ENCODE measurements at places on chromosomes 16 and 17.

DNA sequence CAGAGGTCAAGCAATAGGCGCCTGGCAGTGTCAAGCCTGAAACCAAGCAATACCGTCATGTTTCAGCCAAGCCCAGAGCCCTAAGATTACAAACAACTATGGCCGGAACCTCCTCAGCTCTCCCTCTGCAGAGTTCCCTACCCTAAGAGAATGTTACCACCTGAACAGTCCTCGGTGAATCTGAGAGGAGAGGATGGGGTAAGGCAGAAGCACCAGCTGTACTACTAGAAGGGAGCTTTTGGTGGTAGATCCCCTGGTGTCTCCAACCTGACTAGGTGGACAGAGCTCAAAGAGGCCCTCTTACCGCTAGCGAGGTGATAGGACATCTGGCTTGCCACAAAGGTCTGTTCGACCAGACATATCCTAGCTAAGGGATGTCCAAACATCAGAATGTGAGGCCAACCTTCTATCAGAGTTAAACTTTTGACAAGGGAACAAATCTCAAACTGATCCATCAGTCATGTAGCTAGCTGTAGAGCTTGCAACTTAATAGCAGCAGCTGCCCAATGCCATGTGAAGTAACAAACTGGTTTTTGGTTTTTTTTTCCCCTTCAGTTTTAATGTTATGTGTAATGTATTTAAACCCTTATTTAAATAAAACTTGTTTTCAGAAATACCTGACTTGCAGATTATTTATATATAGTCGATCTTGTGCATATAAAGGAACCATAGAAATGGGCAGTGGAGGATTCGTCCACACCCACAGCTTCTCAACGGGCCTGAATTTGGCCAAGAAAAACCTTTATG, 2.5 kb downstream of the EIF1 start:
- DNase-seq = no peak

DNA sequence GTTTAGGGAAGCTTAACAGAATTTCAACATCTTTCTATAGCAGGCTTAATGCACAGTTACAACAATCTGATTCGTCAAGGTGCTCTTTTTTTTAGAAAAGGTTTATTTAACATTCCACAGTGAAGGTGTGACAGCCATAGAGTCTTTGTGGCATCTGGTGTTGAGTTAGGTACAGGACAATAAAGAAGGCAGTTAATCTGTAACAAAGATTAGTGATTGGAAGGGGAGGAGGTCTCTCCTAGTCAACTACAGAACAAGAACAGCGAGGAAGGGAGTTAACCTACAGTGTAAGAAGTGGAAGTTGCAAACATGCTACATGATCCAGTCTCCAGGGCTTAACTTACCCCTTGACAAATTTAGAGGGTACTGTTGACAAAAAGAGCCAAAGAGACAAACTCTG, 3.0 kb upstream of the ZDHHC7 start:
- DNase-seq = no peak

DNA sequence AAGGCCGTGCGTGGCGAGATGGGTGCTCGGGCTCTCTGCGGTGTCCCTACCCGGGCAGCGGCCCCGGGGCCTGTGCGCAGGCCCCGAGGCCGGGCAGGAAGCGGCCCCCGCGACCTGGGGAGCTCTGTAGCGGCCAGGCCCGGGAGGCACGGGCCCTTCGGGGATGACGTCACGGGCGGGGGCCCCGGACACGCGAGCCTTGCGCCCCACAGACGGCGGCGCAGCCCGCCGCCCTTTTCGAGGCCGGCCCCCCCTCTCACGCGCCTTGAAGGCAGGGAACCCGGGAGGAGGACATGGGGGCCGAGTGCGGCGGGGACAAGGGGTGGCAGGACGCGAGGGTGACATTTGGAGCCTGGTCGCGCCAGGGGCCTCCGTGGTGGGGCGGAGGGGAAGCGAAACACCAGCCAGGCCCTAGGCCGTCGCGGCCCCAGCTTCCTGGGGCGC, 1.1 kb downstream of the RAI1 start:
- no peak for DNase-seq

DNA sequence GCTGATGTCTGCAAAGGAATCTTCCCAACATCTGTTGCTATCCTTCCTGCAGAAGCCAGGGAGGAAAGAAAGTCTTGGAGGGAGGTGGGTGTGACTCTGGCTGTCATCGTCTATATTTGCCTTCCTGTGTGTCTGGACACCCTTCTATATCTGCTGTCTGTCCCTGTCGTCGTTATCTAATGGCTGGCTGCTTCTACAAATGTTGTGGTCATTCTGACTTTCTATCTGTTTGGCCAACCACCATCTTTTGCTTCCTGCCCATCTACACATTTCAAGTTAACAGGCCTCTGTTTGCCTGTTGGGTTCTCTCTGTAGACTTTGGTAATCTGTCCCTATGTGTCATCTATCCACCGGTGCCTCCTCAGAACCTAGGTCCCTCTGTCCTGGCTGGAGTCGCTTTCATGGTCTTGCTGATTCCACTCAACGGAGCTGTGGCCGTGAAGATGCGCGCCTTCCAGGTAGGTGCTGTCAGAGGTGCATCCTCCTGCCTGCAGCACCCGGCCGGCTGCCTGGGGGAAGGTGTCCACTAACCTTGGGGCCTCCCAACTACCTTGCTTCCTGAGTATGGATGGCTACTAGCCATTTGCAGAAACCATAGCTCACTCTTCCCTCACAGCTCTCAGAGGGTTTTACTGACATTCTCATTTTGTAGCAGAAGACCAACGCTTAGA, 30.2 kb downstream of the ABCC3 start:
- DNase-seq = no peak

Measured in kidney epithelial cell (primary cell).